Activated T-helper 2 cell treated with anti-CD3 and anti-CD28 coated beads, Interferon-gamma antibody, Interleukin-2, Interleukin-4, amounts not matched to agents 10 μg/mL and 5 μg/mL and 100 μg/mL, durations not matched to agents 14 hours and 24 hours and 36 hours (primary cell): ENCODE measurements at places on chromosomes 2 and 18. TPM values are rescaled to one million over a fixed set of nuclear protein-coding genes. Genes with fewer than 3 reads are reported as not detected.

GRCh38 chr2:67397143-67397986, at the start of gene ETAA1:
Gene ETAA1, plus strand, starts transcription at chr2:67397333. Its CDS starts 116 bp downstream, at chr2:67397449.
- DNase-seq = peak; percentile 90
- no peaks in the 10 kb centered on the region for H3K27me3 ChIP-seq
- peak within 1 kb of the TSS; percentile 98 for H3K27ac ChIP-seq
- H3K4me1 ChIP-seq = peaks cover 11% of the 10 kb centered on the region
- H3K4me3 ChIP-seq = peak within 1 kb of the TSS; percentile 94

DNA sequence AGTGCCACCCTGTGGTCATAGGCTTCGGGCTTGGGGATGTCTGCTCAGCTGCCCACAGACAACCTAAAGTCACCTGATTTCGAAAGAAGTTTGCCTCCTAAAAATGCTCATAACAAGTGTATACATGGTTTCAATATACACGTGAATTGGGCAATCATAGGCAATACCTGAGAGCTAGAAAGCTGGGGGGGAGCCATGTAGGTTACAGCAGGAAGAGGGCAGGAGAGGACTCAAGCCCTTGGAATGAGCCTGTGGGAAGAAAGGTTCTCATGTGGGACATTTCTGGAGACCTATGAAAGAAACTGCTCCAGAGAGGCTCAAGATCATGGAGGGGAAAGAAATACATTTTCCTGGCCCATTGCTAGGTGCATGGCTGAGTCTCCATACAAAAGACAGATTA, 109.7 kb downstream of the ACOXL start:
- peaks cover 16% of the 10 kb centered on the region for H3K27me3 ChIP-seq
- H3K4me3 ChIP-seq = no peak overlapping the region
- H3K4me1 ChIP-seq = peaks cover 39% of the 10 kb centered on the region
- no peak overlapping the region for H3K27ac ChIP-seq
- H3K36me3 ChIP-seq = peaks cover 4% of the 10 kb centered on the region

DNA sequence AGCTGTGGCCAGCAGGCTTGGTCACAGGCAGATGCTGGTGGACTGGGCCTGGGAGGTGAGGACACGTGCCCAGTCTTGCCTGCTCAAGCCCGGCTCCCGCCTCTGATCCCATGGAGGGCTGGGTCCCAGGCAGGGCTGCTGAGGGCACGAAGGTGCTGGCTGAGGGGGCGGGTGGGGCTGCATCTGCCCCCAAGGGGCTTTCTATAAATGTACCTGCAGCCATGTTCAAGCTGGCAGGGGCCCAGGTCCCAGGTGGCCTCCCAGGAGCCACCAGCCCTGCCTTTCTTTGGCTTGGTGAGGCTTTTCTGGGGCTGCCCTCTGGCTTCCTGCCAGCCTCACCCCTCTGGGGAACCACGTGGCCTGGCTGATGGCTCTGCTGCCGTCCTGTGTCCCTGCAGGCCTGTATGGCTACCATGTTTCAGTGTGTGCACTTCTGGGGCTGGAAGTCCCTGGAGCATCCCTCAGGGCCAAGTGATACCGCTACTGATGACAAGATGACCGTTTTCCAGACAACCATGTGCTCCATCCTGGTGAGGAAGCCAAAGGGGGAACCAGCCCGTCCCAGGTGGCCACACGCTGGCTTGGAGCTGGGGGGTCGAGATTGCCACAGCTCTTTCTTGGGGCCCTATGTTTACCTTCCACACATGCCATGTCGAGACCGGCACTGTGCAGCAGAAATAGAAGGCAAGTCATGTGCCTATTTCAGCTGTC, 23.2 kb downstream of the HJURP start:
- no peaks in the 10 kb centered on the region for H3K4me1 ChIP-seq
- DNase-seq = no peak
- H3K27ac ChIP-seq = no peak overlapping the region
- H3K4me3 ChIP-seq = no peak overlapping the region
- H3K36me3 ChIP-seq = peaks cover 18% of the 10 kb centered on the region

DNA sequence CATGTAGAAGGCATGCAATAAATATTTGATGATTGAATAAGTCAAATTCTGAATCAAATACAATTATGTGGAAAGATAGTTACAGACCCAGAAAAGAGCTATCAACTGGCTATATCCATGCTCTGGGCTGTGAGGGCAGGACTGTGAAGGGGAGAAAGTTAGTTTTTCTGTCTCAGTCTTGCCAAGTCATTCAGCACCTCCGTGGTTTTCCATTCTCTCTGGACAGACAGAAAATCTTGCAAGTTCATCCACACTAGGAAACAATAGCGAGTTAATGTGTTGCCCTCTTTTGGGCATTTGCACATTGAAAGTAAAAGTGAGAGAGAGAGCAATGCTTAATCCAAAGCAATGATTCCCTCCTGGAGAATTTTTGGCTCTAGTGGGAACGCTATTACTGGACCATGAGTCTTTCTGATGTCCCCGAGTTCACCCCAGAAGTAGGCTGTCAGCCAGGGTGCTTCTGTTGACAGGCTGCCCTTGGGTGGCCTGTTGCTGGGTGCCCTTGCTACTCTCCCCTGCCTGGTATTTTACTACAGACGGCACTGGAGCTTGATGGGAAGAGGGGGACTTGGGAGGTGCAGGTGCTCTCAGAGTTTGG, 238.3 kb downstream of the LOXHD1 start:
- H3K4me1 ChIP-seq = peaks cover 1% of the 10 kb centered on the region
- H3K4me3 ChIP-seq = no peak overlapping the region
- H3K27me3 ChIP-seq = no peaks in the 10 kb centered on the region
- H3K27ac ChIP-seq = no peak overlapping the region

Gene WNT10A
- total RNA-seq = 0.18 and 0.59 TPM in 2 replicates
